ENCODE measurements at places on chromosomes 11 and 22.

- DNase-seq: peak; percentile 12
These were observed 246.2 kb downstream of the ST3GAL4 start for GRCh38 chr11:126601550-126602215.

DNA sequence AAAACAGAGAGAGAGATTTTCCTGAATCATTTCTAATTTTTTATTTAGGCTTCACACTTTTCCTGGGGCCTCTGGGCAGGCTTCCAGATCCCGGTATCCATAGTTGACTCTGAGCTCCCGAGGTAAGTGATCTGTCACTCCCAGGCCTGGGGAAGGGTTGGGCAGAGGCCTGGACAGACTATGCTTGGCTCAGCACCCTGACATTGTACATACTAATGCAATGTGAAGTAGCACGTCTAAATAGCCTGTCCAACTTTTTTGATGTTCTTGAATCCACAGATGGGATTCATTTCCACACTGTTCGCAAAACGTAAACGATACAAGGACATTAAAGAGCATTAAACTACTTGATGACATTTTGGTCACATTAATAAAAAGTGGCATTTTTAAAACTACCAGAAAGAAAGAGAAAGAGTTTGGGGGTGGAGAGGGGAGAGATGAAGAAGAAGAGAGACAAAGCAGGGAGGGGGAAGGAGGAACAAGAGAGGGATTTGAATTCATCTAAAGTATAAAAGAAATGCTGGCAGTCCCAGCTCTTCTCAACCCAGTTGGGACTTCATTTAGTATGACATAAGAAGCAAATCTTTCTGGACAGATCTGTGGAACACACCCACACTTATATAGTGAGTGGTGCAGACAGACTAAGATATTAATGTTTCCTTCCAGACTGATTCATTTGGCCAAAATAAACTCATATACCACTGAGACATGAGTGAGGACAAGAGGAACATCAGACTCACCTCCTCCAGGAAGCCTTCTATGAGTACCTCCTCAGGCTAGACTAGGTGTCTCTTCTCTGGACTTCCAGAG, 514.2 kb downstream of the SOX6 start:
- no peak for DNase-seq

DNA sequence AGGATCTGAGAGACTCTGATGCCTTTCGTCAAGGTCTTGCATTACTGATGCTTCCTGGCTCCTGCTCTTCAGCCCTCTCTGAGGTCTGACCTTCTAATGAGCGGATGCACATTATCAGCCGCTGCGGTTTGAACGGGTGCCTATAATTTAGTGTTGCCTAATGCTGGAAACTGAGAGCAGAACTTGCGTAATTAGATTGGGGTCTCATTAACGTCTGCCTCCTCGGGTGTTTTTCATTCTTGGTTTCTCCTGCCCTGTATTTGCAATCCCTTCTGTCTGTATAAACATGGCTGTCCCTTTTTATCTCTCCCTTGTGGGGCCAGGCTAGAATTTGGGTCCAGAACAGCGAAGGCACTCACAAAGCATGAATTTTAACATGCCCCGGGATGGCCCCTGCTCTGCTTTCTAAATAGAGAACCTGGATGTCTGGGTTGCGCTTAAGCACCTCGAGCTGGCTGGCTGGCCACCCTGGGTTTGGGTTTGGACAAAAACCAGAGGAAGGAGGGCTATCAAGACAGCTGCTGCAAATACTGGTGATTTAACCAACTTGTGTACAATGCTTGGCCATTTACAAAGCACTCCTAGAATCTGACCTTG, 118.6 kb downstream of the TIMP3 start:
- no peak for DNase-seq

DNA sequence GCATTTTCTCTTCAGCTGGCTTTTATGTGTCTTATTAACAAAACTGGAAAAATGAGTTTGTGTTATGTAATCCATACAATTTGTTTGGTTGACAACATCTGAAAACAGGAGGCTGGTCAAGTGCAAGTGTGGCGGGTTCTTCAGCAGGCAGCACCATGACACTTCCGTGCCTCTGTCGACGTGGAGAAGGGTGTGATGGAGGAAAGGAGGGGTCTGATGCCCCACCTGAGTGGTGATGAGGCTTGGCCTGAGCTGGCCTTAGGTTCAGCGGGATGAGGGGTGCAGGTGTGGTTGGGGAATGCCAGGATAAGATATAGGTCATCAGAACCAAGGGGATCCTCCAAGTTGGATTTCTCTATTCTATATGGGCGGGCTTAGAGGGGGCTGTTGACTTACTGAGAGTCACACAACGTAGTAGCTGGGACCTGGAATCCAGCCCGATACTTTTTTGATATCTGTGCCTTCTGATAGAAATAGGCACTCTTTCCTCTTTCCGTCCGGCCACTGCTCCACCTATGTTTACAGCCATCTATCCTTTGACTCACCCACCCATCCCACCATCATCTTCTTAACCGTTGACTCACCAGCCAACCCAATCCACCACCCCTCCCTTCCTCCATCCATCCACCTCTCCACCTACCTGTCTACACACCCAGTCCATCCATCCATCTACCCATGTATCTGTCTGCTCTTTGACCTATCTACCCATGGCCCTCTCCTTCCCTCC, 29.0 kb downstream of the SHANK3 start:
- DNase-seq: no peak

- peak; percentile 12 for DNase-seq
These were observed 20.2 kb downstream of the CELF1 start for GRCh38 chr11:47532597-47533213.

- no peak for DNase-seq
These were observed 45.3 kb downstream of the MICAL2 start for GRCh38 chr11:12155696-12156095.

GRCh38 chr11:89490981-89491690, at the start of gene NOX4:
TSS of gene NOX4 (minus strand) at chr11:89491375. CDS start at chr11:89491246, 129 bp downstream.
- peak; percentile 46 for DNase-seq

GRCh38 chr11:16047073-16047472, 309.3 kb downstream of the SOX6 start:
- DNase-seq: no peak

Data from midbrain (tissue), 1 donor.